Cardiac septum (tissue), 1 donor: ENCODE measurements at places on chromosomes 7 and 10. TPM values are rescaled to one million over a fixed set of nuclear protein-coding genes. Genes with fewer than 3 reads are reported as not detected.

Gene FOXI2
- 0.24 TPM for total RNA-seq

- no peak for DNase-seq
Observed at GRCh38 chr10:3763852-3764625, 21.0 kb downstream of the KLF6 start.

DNA sequence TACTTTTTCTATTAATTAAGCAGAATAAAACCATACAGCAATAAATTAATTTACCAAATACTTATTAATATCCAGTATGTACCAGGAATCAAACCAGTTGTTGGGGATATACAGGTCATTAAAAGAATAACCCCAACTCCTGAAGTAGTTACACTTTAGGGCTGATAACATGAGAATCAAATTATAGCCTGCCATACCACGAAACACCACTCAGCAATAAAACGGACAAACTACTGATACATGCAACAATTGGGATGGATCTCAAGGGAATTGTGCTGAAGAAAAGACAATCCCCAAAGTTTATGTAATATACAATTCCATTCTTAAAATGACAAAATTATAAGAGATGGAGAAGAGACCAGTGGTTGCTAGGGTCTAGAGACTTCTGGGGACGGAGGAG lies 22.7 kb downstream of the MCMBP start:
- no peak for DNase-seq

Gene NKX2-3
- not detected for total RNA-seq

- no peak for DNase-seq
Observed at GRCh38 chr7:104836976-104837375, 177.0 kb upstream of the KMT2E start.

DNA sequence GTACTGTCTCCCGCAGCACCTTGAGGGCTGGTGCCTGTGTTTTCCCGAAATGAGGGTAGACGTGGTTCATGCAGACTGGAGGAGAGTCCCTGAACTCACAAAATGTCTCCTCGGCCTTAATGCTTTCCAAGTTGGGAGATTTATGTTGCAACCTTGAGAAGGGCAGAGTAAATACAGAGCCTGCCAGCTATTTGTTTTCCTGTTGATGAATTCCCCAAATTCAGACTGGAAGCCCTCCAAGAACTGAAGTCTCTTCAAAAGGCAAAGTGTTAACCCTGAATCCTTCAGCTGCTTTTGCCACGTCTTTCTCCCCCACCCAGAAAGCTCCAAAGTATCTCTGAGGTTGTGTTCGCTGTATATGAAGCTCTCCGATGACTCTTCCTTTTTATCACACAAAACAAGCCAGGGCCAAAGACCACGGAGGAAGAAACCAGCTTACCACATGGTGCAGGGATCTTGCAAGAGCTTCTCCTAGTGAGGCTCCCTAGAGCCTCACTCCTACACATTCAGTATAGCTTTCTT lies 254.7 kb upstream of the NFE2L3 start:
- DNase-seq: no peak

- no peak for DNase-seq
Observed at GRCh38 chr7:142539901-142540300, 209.4 kb upstream of the PRSS1 start.

Gene MKI67
- total RNA-seq: 1.1 TPM

- DNase-seq: no peak
Observed at GRCh38 chr10:88647061-88647615, 17.1 kb upstream of the LIPF start.

DNA sequence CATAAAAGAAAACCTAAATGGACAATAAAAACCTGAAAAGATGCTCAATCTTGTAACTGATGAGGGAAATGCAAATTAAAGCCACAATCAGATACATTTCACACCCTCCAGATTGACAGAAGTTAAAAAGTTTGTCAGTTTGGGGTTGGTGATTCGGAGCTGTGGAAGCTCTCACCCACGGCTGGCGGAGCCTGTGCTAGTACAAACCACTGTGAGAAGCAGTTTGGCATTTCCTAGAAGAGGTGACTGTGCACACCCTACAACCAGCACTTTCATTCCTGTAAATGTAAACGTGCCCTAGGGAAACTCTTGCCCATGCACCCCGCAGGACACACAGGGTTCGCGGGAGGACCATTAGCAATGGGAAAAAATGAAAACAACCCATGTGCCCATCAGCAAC lies 114.1 kb downstream of the BMS1 start:
- no peak for DNase-seq

Gene INHBA
- total RNA-seq: 14.1 TPM

Gene ANKRD30A
- total RNA-seq: not detected
